ENCODE measurements at places on chromosomes 5 and 9.

GRCh38 chr5:139268364-139269202 lies 25.0 kb upstream of the MATR3 start:
- DNase-seq = no peak
- no peaks in the 10 kb centered on the region for H3K36me3 ChIP-seq
- no peak overlapping the region for H3K4me3 ChIP-seq
- 0 out of 2 replicates have a peak, but pooled peaks cover 1% of the 10 kb centered on the region for H3K27me3 ChIP-seq
- peaks cover 36% of the 10 kb centered on the region for H3K4me1 ChIP-seq

DNA sequence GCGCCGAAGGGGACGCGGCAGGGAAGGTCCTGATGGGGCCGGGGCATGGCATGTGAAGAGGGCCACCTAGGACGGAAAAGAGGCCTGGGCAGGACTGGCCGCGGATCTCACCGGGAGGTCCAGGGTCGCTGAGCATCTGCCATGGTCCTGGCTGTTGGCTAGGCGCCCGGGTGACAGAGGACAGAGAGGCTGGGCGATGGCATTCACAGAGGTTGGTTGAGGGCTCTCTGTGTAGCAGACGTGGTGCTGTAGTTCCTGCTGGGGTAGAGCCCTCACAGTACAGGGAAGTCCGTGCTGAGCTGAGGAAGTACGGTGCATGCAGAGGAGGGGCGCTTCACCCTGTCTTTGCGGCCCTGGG lies 427 bp downstream of the PCYOX1L start:
- DNase-seq = no peak
- H3K27ac ChIP-seq = peak overlapping the region; percentile 74
- peaks cover 16% of the 10 kb centered on the region for H3K36me3 ChIP-seq
- peaks cover 2% of the 10 kb centered on the region for H3K27me3 ChIP-seq
- H3K4me3 ChIP-seq = peak overlapping the region; percentile 96

GRCh38 chr5:129717751-129718310 lies 30.1 kb upstream of the MINAR2 start:
- no peak for DNase-seq
- no peak overlapping the region for H3K27ac ChIP-seq
- no peaks in the 10 kb centered on the region for H3K4me1 ChIP-seq
- H3K27me3 ChIP-seq = no peaks in the 10 kb centered on the region

GRCh38 chr9:105307591-105308130 lies 63.2 kb downstream of the SLC44A1 start:
- peaks cover 27% of the 10 kb centered on the region for H3K4me1 ChIP-seq
- peaks cover 14% of the 10 kb centered on the region for H3K36me3 ChIP-seq
- peak overlapping the region; percentile 27 for H3K27ac ChIP-seq

DNA sequence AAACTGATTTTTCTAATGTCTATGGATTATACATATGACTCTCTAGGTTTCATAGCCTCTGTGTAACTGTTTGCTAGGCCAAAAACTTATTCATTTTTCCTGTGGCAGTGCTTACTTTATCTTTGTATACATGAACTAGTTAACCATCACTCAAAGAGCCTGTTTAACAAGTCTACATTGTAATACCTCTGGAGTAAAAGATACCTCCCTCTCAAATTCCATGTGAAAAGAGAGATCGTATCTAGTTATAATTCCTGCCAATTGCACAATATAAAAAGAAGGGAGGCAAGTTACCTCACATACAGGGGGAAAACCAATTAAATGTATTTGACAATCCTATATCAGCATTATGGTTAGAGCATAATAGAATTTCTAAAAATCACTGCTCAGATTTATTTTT lies 271.9 kb upstream of the ST8SIA4 start:
- no peaks in the 10 kb centered on the region for H3K4me1 ChIP-seq
- DNase-seq = no peak
- H3K4me3 ChIP-seq = no peak overlapping the region
- no peaks in the 10 kb centered on the region for H3K27me3 ChIP-seq
- no peaks in the 10 kb centered on the region for H3K36me3 ChIP-seq
- H3K27ac ChIP-seq = no peak overlapping the region

DNA sequence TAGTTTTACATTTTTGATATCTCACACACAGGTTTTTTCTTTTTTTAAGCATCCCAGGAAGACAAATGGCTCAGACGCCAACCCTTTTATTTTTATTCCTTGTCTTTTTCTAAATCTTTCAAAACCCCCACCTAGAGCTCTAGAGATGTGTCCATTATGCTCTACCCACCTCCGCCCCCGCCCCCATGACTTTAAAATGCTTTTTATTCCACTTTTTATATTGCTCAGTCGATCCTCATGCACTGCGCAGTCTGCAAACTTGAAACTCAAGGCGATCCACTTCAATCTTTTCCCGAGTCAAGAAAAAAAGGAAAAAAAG lies 411 bp upstream of the MAT2B start:
- no peak for DNase-seq
- peak overlapping the region; percentile 95 for H3K27ac ChIP-seq

DNA sequence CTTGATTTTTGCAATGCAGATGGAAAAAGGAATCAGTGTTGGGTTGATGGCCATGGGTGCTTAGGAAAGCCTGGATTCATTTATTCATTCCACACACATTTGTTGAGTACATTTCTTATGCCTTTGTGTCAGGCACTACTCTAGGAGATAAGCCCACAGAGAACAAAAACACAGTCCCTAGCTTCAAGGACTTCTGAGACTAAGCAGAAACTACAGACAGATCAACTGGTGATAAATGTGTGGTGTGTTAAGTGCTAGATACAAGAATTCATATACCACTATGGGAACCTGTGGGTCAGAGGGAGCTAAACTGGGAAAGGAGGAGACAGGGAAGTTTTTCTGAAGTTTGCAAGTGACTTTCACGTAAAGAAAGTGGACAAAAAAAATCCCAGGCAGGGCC lies 119.9 kb downstream of the CEMIP2 start:
- H3K27me3 ChIP-seq = peaks cover 24% of the 10 kb centered on the region
- no peak overlapping the region for H3K27ac ChIP-seq
- no peak overlapping the region for H3K4me3 ChIP-seq
- no peak for DNase-seq
- no peaks in the 10 kb centered on the region for H3K36me3 ChIP-seq

- no peak overlapping the region for H3K4me3 ChIP-seq
- H3K36me3 ChIP-seq = no peaks in the 10 kb centered on the region
- no peak for DNase-seq
These were observed 23.7 kb downstream of the RFK start for GRCh38 chr9:76370396-76371023.

- DNase-seq = no peak
- no peak overlapping the region for H3K27ac ChIP-seq
- H3K36me3 ChIP-seq = peaks cover 17% of the 10 kb centered on the region
- peaks cover 57% of the 10 kb centered on the region for H3K4me1 ChIP-seq
- no peaks in the 10 kb centered on the region for H3K27me3 ChIP-seq
These were observed 14.0 kb downstream of the TNC start for GRCh38 chr9:115103746-115104477.

DNA sequence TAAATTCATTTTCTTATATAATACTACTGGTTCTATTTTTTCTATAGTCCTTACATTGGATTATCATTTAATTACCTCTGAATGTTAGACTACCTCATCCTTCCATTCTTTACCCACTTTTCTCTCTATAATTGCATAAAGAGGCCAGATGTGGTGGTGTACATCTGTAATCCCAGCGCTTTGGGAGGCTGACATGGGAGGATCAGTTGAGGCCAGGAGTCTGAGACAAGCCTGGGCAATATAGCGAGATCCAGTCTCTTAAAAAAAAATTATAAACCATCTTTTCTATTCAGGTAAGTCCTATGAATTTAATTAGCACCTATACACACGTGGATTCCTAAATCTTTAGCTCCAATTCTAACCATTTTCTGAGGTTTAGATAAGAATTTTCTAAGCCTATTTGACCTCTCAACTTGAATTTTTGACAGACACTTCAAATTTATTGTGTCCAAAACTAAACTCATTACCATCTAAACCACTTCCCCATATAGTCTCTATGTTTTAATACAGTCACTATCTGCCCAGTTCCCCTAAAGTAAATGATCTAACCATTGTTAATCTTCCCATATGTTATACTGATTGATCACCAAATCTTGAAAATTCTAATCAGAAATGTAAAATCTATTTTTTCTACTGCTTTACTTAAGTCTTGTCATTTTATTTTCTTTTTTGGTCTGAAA lies 33.0 kb upstream of the CHD1 start:
- no peak for DNase-seq

DNA sequence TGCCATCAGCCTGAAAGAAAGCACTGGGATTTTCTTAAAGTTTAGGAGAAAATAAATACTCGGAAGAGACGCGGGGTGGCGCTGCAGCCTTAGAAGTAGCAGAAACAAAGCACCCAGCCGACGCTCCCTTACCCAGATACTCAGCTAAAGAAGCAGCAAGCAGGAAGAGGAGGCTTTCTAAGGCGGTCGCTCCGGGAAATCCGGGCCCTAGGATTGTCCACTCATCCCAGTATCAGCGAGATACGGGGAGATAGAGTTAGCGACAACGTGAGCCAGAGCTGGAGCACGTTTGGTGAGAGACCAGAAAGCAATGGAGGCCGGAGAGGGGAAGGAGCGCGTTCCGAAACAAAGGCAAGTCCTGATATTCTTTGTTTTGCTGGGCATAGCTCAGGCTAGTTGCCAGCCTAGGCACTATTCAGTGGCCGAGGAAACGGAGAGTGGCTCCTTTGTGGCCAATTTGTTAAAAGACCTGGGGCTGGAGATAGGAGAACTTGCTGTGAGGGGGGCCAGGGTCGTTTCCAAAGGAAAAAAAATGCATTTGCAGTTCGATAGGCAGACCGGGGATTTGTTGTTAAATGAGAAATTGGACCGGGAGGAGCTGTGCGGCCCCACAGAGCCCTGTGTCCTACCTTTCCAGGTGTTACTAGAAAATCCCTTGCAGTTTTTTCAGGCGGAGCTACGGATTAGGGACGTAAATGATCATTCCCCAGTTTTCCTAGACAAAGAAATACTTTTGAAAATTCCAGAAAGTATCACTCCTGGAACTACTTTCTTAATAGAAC lies at the start of gene PCDHB2:
Gene PCDHB2, plus strand, starts transcription at position 135 of the 782 bp plus-strand sequence. Its CDS starts 176 bp downstream, at position 311.
- H3K27me3 ChIP-seq = peaks cover 4% of the 10 kb centered on the region
- peak within 1 kb of the TSS; percentile 94 for H3K4me3 ChIP-seq
- DNase-seq = peak; percentile 69
- H3K27ac ChIP-seq = peak within 1 kb of the TSS; percentile 77

DNA sequence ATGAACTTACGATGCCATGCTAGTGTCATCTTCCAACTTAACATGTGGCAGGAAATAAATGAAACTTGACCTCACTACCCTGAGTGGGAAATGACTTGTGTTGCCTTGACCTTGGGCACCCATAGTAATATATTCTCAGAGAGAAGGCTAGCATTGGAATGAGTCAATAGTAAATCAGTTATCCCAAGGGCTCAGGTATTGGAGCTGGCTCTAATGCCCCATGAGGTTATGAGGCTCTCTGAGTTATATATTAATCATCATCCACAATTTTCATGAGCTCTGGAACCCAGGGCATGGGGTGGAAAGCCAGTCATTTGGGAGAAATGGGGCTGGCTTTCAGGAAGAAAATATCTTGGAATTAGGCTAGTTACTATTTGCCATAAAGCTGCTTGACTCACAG lies 42.4 kb upstream of the SMIM32 start:
- H3K4me1 ChIP-seq = peaks cover 6% of the 10 kb centered on the region
- H3K27me3 ChIP-seq = peaks cover 10% of the 10 kb centered on the region
- H3K27ac ChIP-seq = no peak overlapping the region
- H3K4me3 ChIP-seq = no peak overlapping the region

- no peak overlapping the region for H3K4me3 ChIP-seq
- peaks cover 61% of the 10 kb centered on the region for H3K4me1 ChIP-seq
- no peak overlapping the region for H3K27ac ChIP-seq
- H3K27me3 ChIP-seq = peaks cover 4% of the 10 kb centered on the region
- H3K36me3 ChIP-seq = peaks cover 4% of the 10 kb centered on the region
These were observed 4.4 kb upstream of the TENT4A start for GRCh38 chr5:6708814-6709213.

DNA sequence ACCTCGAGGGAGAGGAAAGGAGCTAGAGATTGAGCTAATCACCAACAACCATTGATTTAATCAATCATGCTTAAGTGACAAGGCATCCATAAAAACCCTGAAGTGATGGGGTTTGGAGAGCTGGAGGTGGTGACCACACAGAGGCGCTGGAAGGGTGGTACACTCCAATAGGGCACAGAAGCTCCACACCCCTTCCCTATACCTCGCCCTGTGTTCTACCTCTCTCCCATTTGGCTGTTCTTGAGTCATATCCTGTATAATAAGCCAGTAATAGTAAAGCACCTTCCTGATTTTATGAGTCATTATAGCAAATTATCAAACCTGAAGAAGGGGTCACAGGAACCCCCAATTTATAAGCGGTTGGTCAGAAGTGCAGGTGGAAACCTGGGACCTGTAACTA lies 18.3 kb downstream of the ACTL7B start:
- H3K4me3 ChIP-seq = no peak overlapping the region
- no peak for DNase-seq
- no peaks in the 10 kb centered on the region for H3K36me3 ChIP-seq
- peaks cover 20% of the 10 kb centered on the region for H3K4me1 ChIP-seq
- no peak overlapping the region for H3K27ac ChIP-seq

DNA sequence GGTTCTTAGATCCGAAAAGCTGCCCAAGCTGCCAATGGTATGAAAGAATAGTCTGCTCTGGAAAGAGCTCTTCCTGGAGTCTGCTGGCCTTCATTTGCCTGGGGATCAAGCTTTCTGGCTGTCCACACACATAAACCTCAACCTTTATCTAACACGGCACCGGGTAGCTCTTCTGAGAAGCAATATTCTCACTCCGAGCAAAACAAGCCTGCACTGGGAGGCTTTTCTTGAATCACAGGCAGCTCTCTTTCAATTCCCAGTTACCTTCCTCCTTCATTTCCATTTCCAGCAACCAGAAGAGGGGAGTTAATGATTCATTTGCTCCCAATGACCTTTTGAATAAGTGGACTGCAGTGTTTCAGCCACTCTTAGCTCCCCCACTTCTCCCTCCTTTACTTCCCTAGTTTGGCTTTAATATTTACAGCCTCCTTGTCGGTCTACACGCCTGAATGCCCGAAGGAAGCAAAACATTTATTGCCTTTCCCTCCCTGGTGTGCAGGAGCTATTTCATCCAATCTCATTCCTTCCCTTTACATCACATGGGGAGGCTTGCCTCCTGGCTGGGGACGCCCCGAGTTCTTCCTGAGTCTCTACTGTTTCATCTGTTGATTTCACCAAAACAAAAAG lies 187.1 kb downstream of the ARHGEF28 start:
- DNase-seq = no peak
- H3K27me3 ChIP-seq = no peaks in the 10 kb centered on the region
- H3K36me3 ChIP-seq = no peaks in the 10 kb centered on the region
- H3K4me3 ChIP-seq = no peak overlapping the region
- H3K27ac ChIP-seq = no peak overlapping the region

DNA sequence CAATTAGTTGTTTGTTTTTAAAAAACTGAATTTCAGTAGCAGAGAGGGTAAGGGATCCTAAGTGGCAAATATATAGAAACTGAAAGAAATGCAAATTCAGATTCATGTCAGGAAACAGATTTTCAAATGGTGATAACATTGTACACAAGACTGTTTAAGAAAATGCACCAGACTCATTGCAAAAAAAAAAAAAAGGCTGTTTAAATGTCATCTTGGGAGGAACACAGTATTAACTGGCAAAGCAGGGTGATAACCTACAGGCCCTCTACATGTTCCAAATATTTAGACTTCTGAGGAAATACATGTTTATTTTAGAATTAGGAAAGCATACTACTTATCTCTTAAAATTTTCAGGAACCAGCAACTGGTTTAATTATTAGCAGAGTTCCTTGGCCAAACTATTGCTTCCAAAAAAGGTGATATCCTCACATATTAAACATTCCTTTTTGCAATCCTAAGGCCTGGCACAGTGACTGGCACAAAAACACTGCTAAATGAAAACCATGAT lies 114.5 kb downstream of the TSSK1B start:
- no peaks in the 10 kb centered on the region for H3K4me1 ChIP-seq
- DNase-seq = no peak
- H3K27ac ChIP-seq = no peak overlapping the region
- H3K27me3 ChIP-seq = peaks cover 3% of the 10 kb centered on the region
